ENCODE measurements at places on chromosomes 2 and 18. TPM values are rescaled to one million over a fixed set of nuclear protein-coding genes. Genes with fewer than 3 reads are reported as not detected.

Gene TFPI
- 8.8 TPM for total RNA-seq

Gene DOCK10
- 17.4 TPM for total RNA-seq

Gene TMEM163
- total RNA-seq: 0.29 TPM

Gene OSBPL6
- 0.72 TPM for total RNA-seq

Gene SNORC
- 39.6 TPM for total RNA-seq

Gene ADGRF3
- total RNA-seq: 0.20 TPM

Gene NGEF
- total RNA-seq: 25.6 TPM

Gene SLC8A1
- total RNA-seq: 25.5 TPM

Gene DGKD
- total RNA-seq: 94.6 TPM

All from colonic mucosa (tissue), 4 donors.